ENCODE measurements at places on chromosomes 4 and X.

GRCh38 chr4:156505341-156505955 lies 466.2 kb downstream of the PDGFC start:
- no peak for DNase-seq

DNA sequence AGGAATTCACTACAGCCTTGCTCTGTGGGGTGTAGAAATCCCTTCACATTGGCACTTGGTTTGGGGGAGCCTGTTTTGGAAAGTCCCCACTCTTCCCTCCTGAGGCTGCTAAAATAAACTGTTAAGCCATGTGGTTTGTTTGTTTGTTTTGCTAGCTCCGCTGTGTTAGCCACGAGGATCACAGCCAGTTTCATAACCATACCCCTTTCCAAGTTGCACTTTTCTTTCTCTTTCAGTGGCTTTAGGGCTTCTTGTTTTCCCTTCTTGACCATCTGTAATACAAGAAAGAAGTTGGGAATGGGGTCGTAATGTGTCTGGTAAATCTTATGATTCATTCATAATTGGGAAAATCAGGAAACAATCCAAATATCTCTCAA lies 24.8 kb upstream of the UXT start:
- DNase-seq = no peak

DNA sequence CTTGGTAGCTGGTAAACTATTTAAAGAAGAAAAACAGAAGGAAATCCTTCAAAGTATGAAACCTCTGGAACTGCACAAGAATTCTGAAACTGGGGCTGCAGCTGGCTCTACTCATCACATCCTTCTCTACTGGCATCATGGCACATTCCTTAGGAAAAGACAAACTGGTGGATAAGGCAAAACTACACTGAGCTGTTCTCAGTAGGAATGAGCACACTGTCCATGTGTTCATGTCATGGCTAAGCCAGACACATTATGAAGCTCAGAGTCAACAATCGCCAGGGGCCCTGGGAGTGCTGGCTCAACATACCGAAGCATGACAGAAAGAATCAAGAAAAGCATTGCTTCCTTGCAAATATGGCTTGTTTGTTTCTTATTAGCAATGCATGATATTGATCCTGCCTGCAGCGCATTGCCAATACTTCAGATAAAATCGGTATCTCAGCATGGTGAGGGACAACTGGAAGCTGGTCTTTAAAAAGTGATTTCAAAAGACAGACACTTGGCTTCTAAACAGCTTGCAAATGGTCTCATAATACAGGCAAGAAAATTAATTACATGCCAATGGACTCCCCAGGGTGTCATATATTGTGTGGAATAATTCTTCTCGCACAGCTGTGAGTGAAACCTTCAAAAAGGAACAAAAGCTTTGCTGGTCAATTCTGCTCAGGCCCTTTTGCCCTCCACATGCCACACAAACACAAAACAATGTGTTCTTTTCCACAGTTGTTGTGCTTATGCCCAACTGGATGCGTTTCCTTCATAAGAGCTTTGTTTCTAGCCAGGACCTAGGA lies 300.2 kb upstream of the VCX start:
- DNase-seq = no peak

DNA sequence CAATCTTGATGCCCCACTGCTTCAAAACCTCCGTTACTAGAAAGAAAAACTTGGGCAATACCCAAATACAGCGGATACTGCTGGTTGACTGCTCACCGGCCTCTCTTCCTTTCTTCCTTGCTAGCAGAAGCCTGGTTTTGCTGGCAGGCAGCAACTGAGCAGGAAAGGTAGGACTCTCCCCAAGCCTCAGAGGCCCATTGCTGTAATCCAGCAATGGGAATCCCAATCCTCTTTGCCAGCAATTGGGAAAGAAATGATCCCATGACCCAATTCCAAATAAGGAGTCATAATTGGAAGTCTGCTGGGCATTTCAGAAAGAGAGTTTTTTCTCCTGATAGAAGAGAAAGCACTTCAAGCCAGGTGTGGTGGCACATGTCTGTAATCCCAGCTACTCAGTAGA lies 394.5 kb downstream of the BCOR start:
- DNase-seq = no peak

- DNase-seq = no peak
These were observed 21.9 kb downstream of the FAM193A start for GRCh38 chr4:2558301-2558700.

- DNase-seq = no peak
These were observed 37.9 kb upstream of the SEC24B start for GRCh38 chr4:109395694-109396093.

DNA sequence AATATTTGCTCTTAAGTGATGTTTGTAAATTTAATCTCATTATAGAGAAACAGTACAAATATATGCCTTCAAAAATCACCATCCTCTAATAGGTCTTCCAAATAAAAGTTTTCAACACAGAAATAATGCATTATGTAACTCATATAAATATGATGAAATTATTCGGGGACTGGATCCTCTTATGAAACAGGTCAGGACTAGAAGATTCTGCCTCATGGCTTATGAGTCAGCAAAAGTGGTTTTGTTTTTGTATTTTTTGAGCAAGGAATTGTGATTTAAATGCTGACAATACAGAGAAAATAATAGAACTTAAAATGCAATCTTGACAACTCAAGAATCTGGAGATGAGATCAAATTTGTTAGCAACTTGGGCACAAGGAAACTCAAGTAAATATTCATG lies 179.7 kb upstream of the NDP start:
- DNase-seq = no peak

Data from activated CD4-positive, alpha-beta T cell treated with anti-CD3 and anti-CD28 coated beads, Interleukin-10, Interleukin-2, amounts not matched to agents 100 ng/mL and 50 ng/mL, durations not matched to agents 16 hours and 8 hours (primary cell).